Thoracic aorta (tissue), 2 donors: ENCODE measurements at places on chromosomes 2 and 18. TPM values are rescaled to one million over a fixed set of nuclear protein-coding genes. Genes with fewer than 3 reads are reported as not detected.
A peak's percentile ranks its signal among the peaks of the same experiment; 100 is the strongest.

The NCL gene
- 210 TPM for total RNA-seq

The CELF4 gene
- total RNA-seq: not detected

The ZNF521 gene
- 17.2 TPM for total RNA-seq

The HOXD1 gene
- 0.71 TPM for total RNA-seq

DNA sequence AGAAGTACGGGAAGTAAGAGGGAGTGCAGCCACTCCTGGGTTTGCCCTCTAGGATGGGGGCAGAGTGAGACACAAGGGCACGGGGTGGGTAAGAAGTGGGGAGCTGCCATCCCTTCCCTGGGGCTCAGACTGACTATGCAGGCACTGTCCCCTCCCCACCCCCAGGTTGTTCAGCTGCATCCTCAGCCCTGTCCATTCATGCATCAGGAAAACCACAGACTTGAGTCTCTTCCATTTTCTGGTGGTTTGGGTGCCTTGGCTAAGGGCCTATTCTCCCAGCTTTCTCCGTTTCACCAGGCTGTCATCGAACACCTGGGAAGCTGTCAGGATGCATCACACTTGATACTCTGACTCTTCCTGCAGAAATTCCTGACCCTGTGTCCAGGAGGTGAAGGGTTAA lies 111.9 kb downstream of the TFCP2L1 start:
- H3K27me3 ChIP-seq: no peaks in the 10 kb centered on the region
- H3K4me1 ChIP-seq: no peaks in the 10 kb centered on the region
- H3K4me3 ChIP-seq: no peak overlapping the region
- H3K36me3 ChIP-seq: no peaks in the 10 kb centered on the region
- no peak for DNase-seq

DNA sequence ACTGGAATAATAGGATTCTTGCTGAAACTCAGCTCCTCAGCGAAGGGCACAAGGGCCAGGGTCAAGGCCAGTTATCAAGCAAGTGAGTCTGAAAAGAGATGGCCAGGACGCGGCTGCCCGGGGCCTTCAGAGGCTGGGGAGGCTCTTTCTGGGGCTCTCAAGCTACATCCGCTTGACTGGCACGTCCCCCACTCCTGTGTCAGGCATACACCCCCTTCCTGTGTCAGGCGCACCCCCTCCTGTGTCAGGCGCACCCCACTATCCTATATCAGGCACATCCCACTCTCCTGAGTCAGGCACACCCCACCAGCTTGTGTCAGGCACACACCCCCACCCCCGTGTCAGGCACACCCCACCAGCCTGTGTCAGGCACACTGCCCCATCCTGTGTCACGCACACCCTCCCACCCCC lies 91.8 kb downstream of the TPO start:
- no peaks in the 10 kb centered on the region for H3K4me1 ChIP-seq
- no peak for DNase-seq

- DNase-seq: no peak
- H3K36me3 ChIP-seq: no peaks in the 10 kb centered on the region
- peak overlapping the region; percentile 75 for H3K27ac ChIP-seq
- H3K4me3 ChIP-seq: peak overlapping the region; percentile 66
Measured at GRCh38 chr18:76564655-76565237, 69.7 kb upstream of the ZNF516 start.

DNA sequence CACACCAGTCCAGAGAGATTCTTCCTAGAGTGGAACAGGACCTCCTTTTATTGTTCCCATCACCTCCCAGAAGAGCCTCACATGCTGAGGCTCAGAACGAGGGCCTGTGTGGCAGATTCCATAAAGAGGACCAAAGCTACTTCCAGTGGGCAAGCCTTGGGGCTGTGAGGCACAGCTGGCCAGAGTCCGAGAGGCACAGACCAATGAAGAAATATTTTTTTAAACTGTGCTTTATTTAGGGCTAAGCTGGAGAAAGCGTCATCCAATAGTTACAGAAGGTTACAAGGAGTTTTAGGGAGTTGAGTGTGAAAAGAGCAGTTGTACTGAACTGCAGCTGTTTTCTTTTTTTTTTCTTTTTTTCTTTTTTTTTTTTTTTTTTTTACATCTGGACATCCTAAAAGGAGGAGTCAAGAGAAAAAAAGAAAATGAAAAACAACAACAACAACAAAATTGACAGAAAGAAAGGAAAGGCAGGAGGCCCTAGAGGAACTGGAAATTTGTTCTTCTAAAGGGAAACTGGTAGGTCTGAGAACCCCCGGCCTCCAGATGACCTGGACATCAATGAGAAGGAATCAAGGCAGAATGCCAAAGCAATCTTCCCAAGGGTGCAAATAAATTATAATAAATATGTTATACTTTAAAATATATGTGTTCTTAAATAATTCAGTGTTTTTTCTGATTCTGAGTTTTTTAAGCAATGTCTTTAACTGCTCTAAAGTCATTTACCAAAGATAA lies 322.6 kb downstream of the CELF4 start:
- H3K27ac ChIP-seq: no peak overlapping the region
- DNase-seq: no peak
- no peaks in the 10 kb centered on the region for H3K27me3 ChIP-seq
- H3K4me1 ChIP-seq: no peaks in the 10 kb centered on the region
- no peaks in the 10 kb centered on the region for H3K36me3 ChIP-seq
